Activated CD4-positive, alpha-beta T cell treated with anti-CD3 and anti-CD28 coated beads for 1 hour (primary cell): ENCODE measurements at places on chromosomes 7 and 10.

DNA sequence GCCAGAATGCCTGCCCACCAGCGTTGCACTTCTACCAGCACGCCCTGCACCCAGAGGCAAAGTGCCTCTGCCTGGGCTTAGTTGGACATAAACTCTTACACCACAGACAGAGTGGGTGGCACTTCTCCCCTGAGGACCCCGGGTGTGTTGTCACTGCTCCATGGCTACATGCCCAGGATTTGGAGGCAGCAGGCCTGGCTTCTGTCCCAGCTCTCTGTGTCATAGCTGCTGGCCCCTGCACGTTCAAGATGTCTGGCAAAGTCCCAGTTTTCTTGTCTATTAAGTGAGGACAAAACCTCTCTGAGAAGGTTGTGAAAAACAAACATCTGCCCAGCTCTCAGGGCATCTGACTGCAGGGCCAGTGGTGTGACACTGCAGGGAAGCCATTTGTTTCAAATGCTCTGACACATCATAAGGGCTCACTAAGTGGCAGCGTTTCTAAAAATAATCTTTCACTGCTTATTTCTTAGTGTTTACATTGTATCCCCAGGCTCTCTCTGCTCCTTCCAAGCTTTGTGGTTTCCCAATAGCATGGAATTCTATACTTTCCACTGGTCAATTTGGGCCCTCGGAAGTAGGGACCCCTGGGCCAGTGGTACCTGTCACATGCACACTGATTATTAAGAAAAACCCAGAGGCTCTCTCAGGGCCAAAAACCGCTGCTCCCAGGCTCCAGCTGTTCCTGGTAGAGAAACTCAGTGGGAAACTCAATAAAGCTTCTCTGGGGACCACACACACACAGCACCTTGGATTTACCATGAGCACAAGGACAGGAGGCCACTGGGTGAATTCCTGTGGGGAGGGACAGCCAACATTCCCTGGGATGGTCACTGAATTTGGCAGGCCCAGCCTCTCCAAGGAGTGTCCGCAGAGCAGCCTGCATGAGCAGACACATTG lies 86.2 kb upstream of the ANLN start:
- DNase-seq: no peak

DNA sequence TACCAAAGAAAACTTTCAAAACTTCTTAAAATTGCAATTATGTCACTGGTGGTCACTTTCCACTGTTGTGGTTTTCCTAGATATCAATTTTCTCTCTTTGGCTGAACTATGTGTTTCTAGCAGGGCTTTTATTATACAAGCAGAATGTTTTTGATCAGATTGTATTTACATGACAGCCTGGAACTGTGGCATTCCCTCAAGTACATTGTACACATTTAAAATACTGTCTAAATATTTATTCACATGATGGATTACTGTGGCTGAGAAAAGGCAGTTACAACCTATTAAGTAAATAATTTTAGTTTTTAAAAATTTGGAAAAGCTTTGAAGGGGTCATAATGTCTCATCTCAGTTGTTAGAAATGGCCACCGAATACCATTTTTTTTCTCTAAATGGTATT lies 231.9 kb upstream of the PPP1R3A start:
- DNase-seq: no peak

GRCh38 chr10:3740157-3740871 lies 44.7 kb downstream of the KLF6 start:
- no peak for DNase-seq

GRCh38 chr7:35339811-35340210 lies 85.9 kb upstream of the TBX20 start:
- DNase-seq: no peak

DNA sequence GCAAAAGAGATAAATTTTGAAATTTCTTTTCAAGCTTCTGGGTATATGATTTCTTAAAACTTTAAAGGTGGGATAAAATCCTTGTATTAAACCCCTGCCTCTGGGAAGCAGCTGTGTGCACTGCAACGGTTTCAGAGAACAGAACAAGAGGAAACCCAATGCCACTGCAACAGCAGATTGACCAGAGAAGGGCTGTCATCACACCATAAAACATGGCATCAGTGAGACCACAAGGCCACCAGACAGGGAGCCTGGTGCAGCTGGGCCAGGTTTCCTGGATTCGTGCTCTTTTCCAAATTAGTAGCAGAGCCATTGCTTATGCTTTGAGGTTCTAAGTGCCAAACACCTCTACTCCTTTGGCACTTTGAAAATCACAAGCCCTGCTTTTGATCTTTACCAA lies 152.4 kb downstream of the PRPF18 start:
- DNase-seq: no peak

GRCh38 chr10:59880019-59880717 lies 26.2 kb downstream of the CCDC6 start:
- no peak for DNase-seq

DNA sequence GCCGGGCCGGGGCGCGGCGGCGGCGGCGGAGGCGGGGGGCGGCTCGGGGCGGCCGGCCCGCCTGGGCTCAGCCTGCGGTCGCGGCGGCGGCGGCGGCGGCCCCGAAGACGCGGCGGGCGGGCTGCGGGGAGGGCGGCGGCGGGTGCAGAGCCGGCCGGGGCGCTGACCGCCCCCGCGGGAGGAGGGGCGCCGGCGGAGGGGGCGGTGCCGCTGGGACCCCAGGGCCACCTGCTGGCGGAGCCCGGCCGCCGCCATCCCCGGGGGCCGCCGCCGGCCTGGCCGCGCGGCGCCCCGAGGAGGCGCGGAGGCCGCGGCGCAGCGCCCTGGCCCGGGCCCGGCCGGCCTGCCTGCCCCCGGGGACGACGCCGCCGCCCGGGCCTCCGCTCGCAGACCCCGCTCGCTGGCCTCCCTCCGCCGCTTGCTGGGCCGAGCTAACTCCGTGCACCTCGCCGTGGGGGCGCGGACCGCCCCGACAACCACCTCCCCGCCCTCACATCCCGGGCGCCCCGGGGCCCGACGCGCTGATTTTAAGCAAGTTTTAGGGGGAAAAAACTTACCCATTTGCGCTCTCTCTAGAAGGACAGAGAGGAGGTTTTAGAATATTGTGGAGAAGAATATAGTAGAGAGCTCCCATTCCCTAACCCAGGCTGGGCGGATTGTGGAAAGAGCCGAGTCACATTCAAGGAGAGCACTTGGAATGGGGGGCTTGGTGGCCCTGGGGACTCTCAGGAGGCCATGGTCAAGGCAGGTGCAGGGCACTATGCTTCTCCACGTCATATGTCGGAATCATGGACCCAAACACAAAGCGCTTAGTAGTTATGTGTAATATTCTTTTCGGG lies at the start of gene BEND7:
Gene BEND7, minus strand, starts transcription at position 140 of the 839 bp plus-strand sequence. CDS start 481 bp downstream, outside the sequence.
- no peak for DNase-seq

DNA sequence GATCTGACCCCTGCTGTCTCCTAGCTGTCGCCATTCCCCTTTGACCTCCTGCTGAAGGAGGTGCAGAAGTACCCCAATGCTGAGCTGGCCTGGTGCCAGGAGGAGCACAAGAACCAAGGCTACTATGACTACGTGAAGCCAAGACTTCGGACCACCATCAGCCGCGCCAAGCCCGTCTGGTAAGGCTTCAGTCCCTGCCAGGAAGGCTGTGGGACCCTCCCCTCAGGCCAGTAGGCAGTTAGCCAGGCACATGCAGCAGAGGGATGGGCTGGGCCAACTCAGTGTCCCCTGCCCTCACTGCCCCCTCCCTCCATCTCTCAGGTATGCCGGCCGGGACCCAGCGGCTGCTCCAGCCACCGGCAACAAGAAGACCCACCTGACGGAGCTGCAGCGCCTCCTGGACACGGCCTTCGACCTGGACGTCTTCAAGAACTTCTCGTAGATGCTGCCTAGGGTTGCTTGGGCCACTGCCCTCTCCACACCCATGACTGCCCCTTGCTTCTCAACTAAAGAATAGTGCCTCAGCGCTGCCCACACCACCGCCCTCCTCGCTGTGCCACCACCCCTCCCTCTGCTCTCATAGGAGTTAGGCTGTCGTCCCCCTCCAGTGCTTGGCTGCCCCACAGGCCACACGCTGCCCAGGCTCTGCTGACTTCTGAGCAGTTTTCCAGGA lies 41.0 kb upstream of the ZMIZ2 start:
- DNase-seq: no peak

DNA sequence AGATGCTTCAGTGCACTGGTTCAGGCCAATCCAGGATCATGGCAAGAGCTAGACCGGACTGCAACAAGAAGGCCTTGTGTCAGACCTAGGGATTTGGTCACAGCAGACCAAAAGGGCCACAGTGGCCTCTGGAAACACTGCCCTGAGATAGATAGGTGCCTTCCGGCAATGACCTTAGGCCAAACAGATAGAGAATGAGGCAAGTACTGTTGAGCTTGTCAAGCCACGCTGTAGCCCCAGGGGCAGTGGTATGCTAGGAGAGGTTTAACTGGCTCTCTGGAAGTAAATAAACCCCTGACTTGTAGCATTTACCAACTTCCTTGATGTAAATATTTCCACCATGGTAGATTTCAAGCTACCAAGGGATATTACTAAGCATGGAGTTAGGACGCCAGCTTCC lies 197.5 kb downstream of the GRID1 start:
- DNase-seq: no peak

- no peak for DNase-seq
Observed at GRCh38 chr7:22150221-22150620, 204.5 kb upstream of the CDCA7L start.

DNA sequence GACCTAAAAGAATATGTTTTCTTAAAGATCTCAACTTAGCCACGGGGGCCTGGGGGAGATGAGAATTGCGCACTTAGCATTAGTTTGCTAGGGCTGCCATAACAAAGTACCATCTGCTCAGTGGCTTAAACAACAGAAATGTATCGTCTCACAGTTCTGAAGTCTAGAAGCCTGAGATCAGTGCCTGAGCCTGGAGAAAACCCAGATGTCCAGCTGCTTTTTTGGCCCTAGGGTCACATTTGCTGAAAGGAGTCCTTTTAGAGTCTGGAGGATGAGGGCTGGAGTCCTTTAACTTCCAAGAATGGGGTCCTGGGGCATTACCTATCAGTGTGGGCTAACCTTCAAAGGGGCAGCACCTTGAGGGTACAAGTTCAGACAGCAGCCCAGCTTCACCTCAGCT lies 48.2 kb downstream of the SMURF1 start:
- no peak for DNase-seq

DNA sequence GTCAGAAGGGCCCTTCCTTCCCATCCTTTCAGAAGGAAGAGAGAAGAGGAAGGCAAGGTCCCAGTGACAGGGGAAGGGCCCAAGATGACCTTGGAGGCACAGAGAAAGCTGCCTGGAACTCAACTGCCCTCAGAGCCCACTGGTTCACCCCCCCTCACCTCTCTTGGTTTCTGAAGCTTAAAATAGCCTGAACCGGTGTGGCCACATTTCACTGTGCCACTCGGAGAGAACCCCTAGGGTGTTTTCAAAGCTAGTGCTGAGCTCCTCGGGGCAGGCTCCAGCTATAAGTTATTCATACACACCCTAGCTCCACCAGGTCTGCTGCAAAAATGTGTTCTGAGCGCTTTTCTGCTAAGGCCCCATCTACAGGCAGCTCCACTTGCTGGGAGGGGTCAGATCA lies 60.9 kb upstream of the ADRB1 start:
- no peak for DNase-seq

DNA sequence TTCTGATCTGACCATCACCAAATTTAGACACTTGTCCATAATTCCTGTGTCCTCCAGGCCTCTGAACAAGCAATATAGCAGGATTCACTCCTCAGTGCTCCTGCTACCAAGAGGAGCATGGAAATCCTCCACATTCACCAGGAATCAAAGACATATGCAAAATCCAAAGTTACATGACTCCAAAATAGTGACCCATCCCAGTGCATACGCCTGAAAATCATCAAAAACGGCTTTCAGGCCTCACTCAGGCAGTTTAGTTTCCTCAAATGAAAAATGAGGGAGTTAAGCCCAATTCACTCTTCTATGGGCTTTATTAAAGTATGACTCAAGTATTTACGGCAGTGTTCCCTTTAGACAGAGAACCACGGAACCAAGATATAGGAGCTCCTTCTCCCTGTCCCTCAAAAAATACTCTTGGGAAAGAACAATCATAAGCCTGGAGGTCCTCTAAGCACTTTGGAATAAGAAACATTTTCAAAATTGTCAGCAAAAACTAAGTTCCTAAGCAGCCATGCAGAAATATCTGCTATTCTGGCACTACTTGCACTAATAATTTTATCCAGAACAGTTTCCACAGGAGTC lies 240.7 kb downstream of the PARD3 start:
- DNase-seq: no peak

DNA sequence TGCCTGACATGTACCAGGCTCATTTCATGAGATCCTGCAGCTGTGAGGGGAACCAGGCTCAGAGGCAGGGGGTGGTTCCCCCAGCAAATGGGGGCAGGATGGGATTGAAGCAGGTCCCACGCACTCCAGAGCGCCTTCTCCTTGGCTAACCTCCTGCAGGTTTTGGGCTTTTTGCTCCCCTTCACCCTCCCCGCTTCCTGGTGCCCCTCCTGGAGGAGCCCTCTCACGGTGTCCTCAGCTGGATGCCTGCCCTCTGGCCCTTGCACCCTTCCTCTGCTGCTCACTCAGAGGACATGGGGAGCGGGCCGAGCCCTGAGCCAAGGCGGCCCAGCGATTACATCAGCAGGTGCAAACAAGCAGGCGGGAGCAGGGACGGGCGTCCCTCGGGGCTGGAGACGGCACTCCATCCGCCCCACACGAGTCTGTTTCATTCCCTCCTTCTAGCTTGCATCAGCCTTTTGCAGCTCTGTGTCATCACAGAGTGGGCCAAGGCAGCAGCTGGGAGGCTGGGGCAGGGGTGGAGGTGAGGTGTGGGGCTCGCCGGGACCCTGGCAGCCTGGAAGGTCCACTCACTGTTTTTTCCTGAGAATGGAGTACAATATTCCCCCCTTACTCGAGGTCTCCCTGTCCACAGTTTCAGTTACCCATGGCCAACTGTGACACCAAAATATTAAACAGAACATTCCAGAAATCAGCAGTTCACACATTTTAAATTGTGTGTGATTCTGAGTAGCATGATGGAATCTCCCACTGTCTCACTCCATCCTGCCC lies 52.7 kb upstream of the SLC29A3 start:
- DNase-seq: no peak

- no peak for DNase-seq
Observed at GRCh38 chr7:133980804-133981203, 146.3 kb upstream of the LRGUK start.

GRCh38 chr10:73232887-73233286 lies 14.2 kb downstream of the DNAJC9 start:
- DNase-seq: no peak

GRCh38 chr7:95649546-95649945 lies 53.2 kb upstream of the PDK4 start:
- no peak for DNase-seq

DNA sequence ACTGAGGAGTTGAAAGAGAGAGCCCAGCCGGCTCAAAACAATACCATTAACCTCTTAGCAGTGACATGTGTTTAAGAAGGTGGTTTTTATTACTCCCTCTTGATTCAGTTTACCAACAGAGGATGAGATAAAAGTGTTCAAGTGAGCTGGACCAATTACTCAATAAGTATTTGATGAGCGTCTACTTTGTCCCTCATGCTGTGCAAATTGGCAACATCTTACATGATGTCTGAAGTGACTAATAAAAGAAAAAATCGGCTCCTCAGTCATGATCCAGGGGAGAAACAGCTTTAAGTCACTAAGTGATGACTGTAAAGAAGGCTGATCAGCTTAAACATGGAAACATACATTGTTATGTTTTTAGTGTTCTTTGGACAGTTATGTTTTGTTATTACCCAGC lies 7.8 kb downstream of the WNT16 start:
- no peak for DNase-seq
